ENCODE measurements at places on chromosomes 11 and 22.
A peak's percentile ranks its signal among the peaks of the same experiment; 100 is the strongest.

- DNase-seq: no peak
Measured at GRCh38 chr22:19812910-19813309, 41.8 kb downstream of the GNB1L start.

DNA sequence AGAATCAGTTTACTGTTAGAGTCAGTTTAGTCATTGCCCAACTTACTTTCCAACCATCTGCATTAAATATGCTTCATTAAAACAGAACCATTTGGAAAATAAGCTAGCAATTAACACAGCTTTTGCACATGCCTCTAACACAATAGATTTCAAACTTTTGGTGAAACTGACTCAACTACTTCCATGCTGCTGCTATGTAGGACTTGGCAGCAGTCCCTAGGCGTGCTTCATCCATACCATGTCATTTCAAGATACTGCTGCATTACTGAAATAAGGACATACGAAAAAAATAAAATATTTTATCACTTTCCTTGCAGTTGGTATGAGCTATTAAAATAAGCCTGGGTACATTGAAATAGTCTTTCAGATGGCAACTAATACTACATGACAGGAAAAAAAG lies 65.5 kb upstream of the SOX6 start:
- DNase-seq: no peak

- no peak for DNase-seq
Measured at GRCh38 chr22:39215426-39216142, 29.2 kb downstream of the PDGFB start.

DNA sequence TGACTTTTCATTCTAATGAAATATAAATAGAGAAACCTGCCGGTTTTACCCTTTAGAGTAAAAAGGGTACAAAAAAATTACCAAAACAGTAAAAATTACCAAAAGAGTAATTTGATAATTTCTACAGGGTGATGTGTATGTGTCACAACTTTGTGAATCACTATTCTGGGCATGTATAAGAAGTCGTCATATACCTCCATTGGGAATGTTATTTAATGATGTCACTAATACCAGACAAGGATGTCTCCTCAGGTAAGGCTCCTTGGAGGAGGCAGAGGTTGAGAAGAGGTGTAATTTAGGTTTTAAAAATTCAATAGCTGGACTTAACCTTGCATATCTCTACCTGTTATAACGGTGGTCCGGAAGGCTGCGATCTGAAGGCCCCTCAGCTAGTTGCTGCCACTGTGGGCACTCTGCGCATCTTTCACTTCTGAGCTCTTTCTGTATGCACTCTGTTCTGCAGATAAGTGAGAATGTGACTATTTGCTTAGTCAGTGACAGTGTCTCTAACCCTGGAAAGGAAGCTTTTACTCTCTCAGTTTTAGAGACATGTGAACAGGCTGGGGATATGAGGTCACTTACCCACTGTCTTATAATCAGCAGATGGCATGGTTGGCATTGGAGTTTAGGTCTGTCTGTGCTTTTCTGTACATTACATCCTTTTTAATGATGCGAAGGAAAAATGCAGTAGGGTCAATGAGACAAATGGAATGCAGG lies 987 bp upstream of the NCR3LG1 start:
- DNase-seq: no peak

- DNase-seq: peak; percentile 57
Measured at GRCh38 chr11:114085965-114086793, 26.7 kb downstream of the ZBTB16 start.

- peak; percentile 70 for DNase-seq
Measured at GRCh38 chr22:25364736-25365241, 145.3 kb downstream of the CRYBB2 start.

- DNase-seq: no peak
Measured at GRCh38 chr11:36116161-36116560, 172.3 kb downstream of the LDLRAD3 start.

DNA sequence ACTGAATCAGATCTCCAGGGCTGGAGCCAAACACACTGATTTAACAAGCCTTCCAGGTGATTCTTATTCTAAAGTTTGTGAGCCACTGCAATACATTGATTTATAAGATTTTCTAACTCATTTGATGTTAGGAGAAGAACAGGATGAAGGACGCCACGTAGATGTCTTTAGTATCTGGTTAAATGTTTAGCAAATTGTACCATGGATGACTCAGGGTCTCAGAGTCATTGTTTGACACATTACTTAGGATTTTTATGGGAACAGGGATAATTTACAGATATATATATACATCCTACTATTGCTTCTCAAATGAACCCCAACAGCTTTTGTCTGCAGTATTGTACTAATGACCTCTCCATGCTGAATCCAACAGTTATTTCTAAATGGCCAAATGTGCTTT lies 143.1 kb upstream of the DDI1 start:
- no peak for DNase-seq

Data from transverse colon (tissue), 4 donors.